ENCODE measurements at places on chromosomes 4 and X.

DNA sequence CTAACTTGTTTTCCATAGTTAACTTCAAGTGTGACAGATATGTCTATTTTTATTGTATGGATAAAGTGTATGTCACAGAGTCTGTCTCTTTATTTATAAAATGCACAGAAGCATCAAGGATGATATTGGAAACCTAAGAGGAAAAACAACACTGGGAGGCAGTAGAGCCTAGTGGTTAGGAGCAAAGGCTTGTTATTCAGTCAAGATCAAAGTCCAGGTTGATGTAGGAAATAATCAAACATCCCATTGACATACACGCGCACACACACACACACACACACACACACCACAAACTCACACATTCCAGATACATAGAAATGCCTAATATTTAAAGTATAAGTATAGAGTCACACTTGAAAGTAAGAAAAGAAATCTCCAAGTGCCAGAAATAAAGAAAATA, 206.8 kb downstream of the CHRDL1 start:
- DNase-seq: no peak

DNA sequence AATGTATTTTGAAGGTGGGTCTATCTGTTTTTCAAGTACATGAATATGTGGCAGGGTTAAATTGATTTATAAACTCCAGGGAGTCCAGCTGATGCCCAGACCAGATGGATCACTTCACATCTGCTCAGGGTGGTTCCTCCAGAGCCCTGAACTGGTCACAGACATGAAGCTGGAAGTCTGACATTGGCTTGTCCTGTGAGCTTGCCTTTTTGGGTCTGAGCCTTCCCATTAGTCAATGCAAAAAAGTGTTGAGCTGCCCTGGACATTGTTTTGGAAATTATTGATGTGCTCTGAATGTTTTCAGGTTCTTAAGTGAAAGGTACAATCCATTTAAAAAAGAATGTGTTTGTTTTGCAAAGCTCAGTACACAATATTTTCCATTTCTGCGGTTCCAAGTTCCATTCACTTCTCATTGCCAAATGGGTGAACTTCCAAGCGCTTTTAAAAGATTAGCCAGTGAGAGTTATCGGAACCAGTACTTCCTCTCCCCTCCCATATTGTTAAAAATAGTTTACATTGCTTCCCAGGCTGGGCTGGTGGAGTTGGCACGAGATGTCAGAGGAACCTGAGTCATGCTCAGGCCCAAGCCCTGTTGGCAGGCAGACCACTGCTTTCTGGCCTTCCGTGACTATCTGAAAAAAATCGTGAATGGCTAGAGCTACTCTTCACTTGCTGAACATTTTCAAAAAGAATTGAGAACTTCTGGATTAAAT, 52.1 kb downstream of the PDGFRA start:
- no peak for DNase-seq

- DNase-seq: no peak
Observed at GRCh38 chrX:29876733-29877132, 338.6 kb upstream of the MAGEB2 start.

- no peak for DNase-seq
Observed at GRCh38 chr4:83821493-83821892, 285.6 kb downstream of the GPAT3 start.

GRCh38 chr4:33831442-33832066, 2412.8 kb downstream of the ARAP2 start:
- no peak for DNase-seq

DNA sequence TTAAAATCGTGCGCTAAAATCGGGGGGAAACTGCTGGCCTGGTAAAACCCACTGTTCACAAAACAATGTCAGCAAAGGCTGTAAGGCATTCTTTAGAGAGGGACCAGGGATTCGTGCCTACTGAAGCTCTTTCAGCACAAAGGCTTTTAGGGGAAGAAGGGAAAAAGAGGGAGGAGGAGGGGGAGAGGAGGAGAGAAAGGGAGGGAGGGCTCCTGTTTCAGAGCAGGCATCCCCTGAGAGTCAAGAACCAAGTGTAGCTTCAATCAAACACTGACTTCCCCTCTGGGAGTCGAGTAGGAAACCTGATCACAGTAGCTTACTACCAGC, 9.5 kb downstream of the BCOR start:
- no peak for DNase-seq

- no peak for DNase-seq
Observed at GRCh38 chrX:14027511-14028019, 2.1 kb downstream of the GEMIN8 start.

DNA sequence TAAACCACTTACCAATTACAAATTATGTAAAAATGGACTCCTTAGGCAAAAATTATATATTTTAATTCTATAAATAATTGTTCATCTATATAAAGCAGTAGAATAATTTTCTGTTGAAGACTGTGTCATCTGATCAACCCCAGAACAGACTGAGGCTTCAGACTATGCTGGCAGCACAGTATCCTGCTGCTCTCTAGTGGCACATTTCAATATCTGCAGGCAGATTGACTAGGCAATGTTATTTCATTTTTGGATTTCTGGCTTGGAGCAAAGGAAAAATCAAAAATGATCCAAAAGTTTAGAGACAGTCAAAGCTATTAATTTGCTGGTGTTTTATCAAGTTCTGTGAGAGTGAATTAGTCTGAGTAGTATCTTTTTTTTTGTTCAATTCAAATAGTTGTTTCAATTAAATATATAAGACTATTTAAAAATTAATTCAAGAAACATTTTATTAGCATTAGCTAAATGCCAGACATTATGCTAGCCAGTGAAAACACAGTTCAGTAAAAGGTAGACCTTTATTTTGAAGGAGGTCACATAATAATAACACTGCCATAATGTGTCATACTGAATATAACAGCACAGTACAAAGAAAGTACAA, 21.3 kb upstream of the SULT1E1 start:
- no peak for DNase-seq
